ENCODE measurements at places on chromosomes 7 and 10.

- DNase-seq = no peak
Measured at GRCh38 chr10:88226071-88226659, 357.0 kb downstream of the RNLS start.

GRCh38 chr7:100369105-100369504 is 4.2 kb upstream of the PILRA start:
- peak; percentile 90 for DNase-seq

DNA sequence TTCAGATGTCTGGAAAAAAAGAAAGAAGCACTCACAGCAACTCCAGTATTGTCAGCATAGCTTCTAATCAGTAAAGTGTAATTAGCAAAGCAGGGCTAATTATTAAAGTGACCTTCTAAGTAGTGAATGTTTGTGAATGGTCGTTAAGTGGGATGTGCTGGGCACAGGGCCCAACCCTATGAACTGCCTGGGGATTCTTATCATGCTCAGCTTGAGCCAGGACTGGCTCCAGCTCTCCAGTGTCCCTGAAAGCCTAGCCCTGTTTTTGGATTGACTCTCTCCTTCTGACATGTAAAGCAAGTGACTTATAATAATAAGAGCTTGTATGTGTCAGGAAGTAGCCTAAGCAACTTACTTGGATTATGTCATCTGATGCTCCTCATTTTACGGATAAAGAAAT is 9.5 kb upstream of the TBX20 start:
- no peak for DNase-seq

DNA sequence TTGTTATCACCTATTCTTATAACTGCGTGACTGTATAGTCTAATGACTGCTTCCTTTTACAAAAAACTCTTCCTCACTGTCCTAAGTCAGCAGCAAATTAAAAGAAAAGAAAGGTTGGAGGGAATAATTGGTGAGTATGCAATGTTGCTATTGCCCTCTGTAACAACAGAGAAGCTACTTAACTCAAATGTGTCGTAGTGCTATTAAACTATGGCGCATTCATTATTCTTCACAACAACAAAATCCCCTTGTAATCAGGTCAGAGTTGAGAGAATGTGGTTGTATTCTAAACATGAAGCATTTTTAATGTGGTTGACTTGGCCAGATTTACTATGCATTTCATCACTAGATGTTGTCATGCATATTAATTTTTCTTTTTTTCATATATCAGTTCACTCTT is 897.8 kb upstream of the PHF14 start:
- no peak for DNase-seq

DNA sequence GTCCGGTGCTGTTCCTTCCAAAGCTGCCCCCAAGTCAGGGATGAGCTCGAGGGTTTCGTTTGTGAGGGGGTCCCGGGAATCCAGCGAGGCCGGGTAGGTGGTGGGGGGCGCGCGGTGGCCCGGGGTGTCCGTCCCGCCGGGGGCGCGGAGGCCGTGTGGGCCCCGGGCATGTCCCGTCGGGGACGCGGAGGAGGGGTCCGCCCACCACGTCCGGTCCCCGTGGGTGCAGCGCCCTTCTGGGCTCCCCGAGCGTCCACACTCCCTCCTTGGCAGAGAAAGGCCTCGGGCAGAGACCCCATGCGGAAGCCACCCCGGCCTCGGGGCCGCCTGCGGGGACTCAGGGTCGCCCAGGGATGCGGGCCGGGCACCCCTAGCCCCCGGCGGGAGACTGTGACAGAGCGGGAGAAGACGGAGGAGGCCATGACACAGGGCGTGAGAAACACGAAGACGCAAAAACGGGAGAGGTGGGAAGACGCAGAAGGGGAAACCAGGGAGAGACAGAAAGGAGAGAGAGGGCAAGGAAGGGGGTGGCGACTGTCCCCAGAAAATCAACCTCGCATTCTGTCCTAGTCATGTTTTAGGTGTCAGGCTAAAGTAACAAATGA is 640 bp upstream of the ZNF425 start:
- peak; percentile 72 for DNase-seq

- no peak for DNase-seq
Measured at GRCh38 chr10:6689036-6689435, 109.0 kb upstream of the PRKCQ start.

GRCh38 chr7:44858161-44858560 is 10.3 kb upstream of the H2AZ2 start:
- DNase-seq = peak; percentile 40

DNA sequence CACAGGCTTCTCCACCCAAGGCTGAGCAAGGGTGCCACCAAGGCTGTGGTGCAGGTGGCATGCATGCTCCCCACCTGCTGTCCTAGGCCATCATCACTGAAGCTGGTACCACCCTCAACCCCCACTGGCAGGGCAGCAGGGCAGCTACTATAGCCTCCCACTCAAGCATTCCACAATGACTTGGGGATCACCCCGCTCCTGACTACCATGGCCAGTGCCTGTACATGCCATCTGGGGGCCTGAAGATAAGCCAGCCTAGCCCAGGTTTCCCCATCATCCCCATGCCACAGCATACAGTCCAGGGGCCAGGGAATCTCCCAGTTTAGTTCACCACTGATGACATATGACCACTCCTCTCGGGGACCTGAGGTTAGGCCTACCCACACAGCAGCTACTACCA is 510.9 kb upstream of the LRRTM3 start:
- no peak for DNase-seq

- no peak for DNase-seq
Measured at GRCh38 chr7:101927389-101927788, 110.0 kb downstream of the CUX1 start.

- DNase-seq = no peak
Measured at GRCh38 chr10:11115337-11115736, 97.7 kb downstream of the CELF2 start.

GRCh38 chr10:124722798-124723783 is 21.1 kb downstream of the FAM53B start:
- no peak for DNase-seq

Data from hematopoietic multipotent progenitor cell treated with erythropoietin and hydrocortisone succinate and interleukin-3 and kit ligand, for 6 days (in vitro differentiated cells).